ENCODE measurements at places on chromosomes 1 and 21.

- no peak for DNase-seq
These were observed 698.8 kb downstream of the MATN1 start for GRCh38 chr1:30024411-30025195.

DNA sequence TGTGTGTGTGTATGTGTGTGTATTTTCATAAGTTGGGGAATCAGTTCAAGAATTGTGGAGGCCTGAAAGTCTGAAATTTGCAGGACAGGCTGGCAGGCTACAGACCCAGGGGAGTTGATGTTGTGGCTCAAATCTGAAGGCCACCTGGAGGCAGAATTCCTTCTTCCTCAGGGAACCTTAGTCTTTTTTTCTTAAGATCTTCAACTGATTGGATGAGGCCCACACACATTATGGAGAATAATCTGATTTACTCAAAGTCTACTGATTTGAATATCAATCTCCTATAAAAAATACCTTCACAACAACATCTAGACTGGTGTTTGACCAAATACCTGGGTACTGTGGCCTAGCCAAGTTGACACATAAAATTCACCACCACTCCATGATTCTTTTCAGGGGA, 61.8 kb downstream of the MT1HL1 start:
- no peak for DNase-seq

DNA sequence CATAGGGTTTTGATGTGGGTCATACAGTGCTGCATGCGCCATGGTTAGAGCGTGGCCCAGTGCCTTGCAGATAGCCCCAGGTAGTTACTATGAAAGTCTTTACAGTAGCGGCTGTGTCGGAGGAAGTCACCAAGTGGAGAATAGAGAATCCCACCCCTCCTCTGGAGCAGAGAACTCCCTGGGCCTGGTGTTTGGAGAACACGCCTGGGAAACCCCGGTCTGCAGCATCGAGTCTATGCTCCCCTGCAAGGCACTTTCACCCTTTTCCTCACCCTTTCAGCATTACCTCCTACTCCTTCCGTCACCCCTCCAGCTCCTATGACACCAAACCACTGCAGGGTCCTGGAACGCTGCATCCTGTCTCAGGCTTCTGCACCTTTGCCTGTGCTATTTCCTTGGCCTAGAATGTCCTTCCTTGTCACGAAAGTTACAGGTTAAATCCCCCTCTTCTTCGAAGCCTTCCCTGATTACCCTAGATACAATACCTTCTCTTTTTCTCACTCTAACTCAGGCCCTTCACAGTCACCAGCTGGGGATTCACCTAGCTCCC, 2.7 kb upstream of the SLC1A7 start:
- DNase-seq, result no peak

DNA sequence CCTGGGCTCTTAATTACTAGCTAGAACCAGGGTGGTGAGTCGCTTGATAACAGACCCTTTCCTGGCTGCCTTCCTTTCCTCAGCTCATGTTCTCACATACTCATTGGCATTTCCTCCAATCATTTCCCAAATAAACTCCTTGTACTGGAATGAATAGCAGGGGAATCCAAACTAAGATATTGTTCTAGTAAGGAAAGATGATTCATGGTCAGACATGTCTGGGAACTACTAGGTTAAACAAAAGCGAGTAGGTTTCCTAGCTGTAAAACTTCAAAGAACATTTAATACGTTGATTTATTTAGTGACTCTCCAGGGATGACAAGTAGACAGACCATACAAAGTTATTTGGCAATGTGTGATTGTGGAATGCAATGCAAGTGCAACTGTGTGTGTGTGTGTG, 121.2 kb upstream of the KCNJ6 start:
- DNase-seq, result no peak

DNA sequence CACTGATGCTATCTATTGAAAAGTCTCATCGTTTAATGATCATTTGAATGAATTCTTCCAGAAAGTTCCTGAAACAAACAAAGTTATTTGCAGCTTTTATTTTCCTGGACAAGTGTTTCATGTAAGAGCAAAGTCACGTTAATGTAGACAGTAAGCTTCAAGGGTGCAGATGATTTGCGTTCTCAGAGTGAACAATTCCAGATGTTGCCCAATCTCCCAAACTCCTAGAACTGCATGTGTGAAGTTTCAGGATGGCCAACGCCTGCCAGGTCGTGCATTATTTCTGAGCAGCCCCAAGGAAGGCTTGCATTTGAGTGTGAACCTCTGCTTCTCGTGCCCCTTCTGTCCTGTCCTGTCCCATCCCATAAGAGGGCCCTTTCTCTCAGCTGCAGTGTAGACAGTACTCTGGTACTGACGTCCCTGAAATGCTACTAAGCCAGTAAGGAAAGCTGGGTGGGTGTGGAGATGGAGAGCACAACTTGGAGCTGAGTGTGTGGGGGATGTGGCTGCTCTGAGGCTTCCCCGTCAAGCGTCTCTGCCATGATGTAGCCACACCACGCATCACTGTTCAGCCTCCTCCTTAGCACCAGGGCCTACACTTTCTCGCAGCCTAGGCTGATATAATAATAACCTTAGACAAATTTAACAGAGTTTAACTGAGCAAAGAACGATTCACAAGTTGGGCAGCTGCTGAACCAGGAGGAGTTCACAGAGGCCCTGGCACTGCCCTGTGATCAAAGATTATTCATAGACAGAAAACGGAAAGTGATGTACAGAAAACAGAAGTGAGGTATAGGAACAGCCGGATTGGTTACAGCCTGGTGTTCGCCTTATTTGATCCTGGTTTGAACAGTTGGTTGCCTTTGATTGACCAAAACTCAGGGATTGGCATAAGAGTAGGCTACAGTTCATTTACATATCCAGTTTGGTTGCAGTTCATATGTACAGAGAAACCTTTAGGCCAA, 50.4 kb downstream of the RHOU start:
- DNase-seq, result no peak

DNA sequence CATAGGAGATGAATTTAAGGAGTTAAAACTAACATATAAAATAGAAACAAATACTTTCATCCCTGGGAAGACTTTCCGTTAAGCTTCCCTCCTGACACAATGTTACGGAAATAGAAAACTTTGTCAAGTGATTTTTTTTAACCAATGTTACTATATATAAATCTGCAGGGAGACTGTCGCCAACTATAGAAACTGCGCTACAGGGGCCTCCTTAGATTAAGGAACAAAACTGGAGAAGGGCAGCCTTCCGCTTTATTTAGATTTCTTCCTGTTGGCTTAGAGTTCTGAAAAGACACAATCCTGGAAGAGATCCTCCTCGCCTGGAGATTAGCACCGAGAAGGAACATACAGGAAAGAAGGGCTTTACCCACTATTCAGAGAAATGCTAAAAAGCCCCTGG, 1.5 kb downstream of the MGST3 start:
- DNase-seq, result no peak

DNA sequence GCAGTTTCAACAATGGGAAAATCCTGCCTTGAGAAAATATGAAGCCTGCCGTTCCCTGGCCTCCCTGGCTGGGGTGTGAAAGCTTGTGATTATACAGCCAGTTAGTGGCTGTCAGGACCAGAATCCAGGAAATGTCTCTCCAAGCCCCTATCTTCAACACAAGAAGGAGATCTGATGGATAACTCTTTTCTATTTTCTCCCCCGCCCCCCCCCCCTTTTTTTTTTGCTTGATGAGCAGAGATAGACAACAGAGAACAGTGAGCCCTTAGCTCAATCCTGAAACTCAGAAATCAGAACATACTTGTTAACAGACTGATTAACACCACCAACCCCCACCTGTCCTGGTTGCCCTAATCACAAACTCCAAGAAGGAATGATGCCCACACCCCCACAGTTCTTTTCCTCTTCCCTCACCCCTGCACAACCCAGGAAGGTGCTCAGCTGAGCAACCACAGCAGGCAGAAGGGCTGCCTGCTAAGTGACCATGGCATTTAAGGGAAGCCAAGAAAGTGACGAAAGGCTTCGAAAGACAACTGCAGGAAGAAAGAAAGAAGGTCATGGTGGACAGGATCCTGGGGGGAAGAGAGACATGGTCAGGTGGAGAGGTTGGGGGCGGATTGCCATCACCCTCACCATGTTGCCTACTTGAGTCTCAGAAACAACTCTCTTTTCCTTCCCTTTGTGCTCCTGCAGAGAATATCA, 12.3 kb upstream of the DENND2D start:
- DNase-seq, result no peak

DNA sequence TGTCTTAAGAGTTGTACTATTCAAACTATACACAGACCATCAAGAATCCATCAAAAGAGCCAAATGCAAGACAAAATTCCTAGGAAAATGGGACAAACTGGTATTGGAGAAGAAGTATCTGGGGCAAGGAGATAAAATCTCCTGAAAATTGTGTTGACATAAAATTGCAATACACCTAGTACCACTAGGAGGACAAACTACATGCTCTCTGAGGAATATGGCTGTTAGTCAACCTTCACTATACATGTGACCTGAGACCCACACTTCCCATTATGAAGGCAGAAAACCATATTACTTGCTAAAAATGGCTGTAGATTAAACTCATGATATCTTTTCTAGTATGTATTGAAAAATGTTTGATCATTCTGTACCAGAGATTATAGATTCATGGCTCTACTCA, 30.0 kb downstream of the IRF2BP2 start:
- no peak for DNase-seq

DNA sequence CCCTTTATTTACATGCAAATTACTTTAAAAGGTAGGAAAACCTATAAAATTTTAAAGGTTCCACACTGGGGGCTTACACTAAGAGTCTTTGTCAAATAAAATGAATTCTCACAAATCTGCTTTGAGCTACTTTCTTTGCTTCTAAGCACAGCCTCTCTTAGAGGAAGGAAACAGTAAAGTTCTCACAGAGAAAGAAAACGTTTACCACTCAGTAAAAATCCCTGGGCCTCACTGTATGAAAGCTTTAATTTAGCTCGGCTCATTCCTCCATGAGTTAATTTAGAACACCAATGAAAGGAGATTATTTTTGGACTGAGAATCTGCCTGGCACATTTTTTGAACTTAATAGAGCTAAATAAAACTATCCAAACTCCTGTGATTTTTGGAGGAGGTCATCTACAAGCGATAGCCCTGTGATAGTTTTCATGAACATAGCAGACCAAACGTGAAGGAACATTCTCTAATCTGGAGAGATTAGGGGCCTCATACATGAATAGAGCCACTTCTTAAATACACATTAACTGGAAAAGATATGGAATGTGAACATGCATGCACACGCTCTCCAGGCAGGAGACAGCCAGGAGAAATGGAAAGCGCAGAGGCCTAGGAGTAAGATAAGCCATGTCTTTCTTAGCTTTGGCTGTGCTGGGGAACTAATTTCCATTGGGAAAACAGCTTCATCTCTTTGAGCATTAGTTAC, 32.8 kb downstream of the PRRX1 start:
- DNase-seq, result no peak

GRCh38 chr21:17921579-17922530, 102.7 kb upstream of the C21orf91 start:
- DNase-seq, result peak; percentile 32

DNA sequence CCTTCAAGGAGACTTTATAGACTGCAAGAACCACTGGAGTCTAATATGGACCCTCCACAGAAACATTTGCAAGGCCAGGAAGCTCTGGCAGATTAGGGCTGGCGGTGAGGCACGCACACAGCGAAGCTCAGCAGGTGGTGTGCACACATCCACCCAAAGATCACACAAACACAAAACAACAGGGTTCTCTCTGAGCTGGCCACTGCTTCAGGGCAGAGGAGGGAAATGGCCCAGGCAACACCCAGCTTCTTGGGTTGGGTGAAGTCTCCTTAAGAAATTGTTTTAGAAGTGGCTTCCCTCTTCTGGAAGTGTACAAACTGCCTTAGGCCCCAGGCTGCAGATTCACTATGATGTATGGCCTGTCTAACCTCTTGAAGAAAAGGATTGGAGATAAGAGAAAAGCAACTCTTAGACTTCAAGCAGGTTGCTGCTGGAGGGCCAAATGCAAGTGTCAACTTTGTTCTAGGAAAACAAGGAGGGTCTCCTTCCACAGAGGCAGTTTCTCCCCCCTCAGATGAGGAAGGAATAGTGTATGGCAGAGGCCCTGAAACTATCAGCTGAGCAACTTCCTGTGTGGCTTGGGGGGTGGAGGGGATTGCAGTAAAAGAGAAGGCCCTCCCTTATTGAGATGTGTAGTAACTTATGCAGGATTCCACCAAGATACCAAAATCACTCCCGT, 2.0 kb downstream of the RCSD1 start:
- DNase-seq, result no peak

DNA sequence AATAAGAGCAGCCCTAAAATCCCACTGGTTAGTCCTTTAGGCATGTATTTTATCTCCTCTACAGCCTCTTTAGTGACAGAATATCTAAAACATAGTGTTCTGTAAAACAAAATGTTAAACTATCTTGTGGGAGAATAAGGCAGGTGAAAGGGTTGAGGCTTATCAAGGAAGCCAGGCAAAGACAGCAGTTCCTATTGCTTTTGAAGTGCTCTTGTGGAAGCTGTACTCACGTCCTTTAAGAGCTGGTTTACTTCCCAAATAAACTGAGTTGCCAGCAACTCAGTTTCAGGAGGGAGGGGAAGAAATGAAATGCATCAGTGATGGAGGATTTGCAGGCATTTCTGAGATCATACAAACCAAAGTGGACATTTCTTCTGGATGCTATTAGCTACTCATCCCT, 529.6 kb upstream of the ZRANB2 start:
- DNase-seq, result no peak

DNA sequence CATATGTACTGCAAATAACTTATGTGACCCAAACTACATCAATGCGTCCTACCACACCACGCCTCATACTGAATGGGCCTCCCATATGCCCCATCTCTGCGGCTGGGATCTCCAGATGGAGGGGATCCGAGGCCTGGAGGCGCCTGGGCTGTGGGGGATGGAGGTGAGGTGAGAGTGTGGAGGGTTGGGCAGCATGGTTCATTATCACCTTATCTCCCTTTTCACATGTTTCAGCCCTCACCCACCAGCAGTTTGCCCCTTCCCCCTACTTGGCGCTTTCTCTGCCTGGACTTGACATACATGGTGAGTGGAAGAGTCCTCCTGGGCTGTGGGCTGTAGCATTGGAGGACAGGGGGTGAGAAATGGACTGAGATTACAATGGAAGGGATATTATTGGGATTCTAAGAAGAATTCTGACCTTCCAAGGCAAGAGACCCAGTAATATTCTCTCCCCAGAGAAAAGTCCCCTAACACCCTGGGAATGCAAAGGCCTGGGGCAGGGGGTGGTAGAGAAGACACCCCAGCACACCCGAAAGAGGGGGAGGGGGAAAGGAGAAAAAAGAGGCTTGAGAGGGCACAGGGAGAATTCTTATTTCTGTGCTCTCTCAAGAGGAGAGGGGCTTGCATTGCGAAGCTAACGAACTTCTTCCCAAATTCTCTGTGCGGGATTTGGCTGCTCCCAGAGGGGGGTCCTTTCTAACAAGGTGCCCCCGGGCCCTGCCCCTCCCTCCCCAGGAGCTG, 61.4 kb downstream of the MEF2D start:
- peak; percentile 54 for DNase-seq

GRCh38 chr1:103447471-103447870, 78.0 kb upstream of the RNPC3 start:
- no peak for DNase-seq

- no peak for DNase-seq
These were observed 13.2 kb upstream of the COL6A2 start for GRCh38 chr21:46084709-46085108.
